ENCODE measurements at places on chromosomes 3 and 15. TPM values are rescaled to one million over a fixed set of nuclear protein-coding genes. Genes with fewer than 3 reads are reported as not detected.

NME9 gene
- polyA plus RNA-seq = not detected

DNA sequence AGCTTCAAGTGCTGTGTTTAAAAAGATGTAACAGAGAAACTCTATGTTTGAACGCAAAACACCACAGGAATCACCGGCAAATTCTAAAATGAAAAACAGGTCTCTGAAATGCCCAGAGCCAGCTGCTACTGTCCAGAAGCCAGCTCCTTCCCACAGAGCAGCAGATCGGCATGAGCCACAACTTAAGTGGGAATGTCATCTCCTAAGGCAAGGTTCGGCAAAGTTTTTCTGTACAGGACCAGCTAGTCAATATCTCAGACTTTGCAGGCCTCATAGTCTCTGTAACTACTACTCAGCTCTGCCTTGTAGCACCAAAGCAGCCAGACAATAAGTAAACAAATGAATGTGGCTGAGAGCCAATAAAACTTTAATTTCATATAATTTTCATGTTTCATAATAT is 4.9 kb downstream of the PLOD2 start:
- peak; percentile 41 for DNase-seq

GRCh38 chr3:25456723-25457670 is 28.9 kb downstream of the RARB start:
- no peak for DNase-seq

GRCh38 chr3:151219056-151219455 is 16.0 kb upstream of the GPR171 start:
- DNase-seq = no peak

- peak; percentile 62 for DNase-seq
Measured at GRCh38 chr3:11671648-11672100, 28.0 kb upstream of the VGLL4 start.

- peak; percentile 93 for DNase-seq
Measured at GRCh38 chr15:69060041-69060481, 45.6 kb downstream of the NOX5 start.

TBC1D21 gene
- not detected for polyA plus RNA-seq

- DNase-seq = no peak
Measured at GRCh38 chr3:116065501-116065900, 379.8 kb downstream of the LSAMP start.

GRCh38 chr3:127675651-127676391 is 3.1 kb downstream of the ABTB1 start:
- no peak for DNase-seq

C3orf52 gene
- polyA plus RNA-seq = 5.9 TPM
